ENCODE measurements at places on chromosomes 2 and 18. TPM values are rescaled to one million over a fixed set of nuclear protein-coding genes. Genes with fewer than 3 reads are reported as not detected.

DNA sequence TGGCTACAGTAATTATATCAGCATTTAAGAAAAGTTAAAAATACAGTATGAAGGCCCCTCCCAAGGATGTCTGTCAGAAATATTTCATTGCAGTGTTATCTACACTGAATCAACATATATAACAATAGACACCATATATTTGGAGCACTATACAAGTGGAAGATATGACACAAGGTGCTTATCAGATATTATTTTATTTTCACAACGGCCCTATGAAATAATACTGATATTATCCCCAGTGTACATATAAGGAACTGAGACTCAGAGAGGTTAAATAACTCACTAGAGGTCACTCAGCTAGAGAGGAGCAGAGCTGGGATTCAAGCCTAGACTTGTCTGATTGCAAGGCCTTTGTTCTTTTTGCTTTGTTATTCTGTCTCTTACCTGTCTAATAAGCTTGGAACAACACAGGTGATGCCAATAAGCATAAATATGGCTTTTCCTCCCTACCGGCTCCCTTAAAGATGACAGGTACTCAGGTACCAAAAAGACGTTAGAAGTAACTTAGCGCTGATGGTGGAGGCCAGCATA lies 4.7 kb upstream of the SLC40A1 start:
- DNase-seq = no peak

DNA sequence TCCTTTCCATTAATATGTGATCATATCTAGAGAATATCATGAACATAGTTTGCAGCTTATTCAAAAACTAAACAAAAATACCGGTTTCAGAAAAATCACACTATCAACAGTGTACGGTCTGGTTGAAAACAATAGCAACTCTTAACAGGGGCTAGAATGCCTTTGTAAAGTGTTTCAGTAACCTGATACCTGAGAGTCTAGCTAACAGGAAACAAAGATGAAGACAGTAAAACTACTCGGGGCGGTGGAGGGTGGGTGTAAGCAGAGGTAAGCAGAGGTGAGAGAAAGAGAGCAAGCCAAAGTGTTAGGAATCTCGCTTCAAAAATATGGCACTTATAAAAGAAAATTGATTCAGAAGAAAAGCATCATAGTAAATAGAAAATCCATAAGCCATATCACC lies 109.0 kb upstream of the RGPD4 start:
- DNase-seq = no peak

DNA sequence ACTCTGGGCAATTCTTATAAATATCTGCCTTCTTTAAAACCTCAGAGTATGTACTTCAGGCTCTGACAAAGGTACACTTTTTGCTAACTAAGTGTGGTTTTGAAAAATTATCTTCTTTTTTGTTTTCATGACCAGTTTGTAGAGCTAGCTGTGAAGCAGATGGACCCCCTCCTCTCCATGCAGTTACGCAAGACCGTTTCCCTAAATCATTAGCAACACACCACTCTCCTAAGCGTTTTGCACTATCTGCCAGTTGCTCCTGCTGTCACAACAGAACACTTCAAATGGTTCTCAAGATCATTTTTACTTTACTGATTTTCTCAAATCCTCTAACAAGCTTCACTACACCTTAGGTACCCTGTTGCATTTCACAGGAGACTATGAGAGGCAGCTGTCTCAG lies 53.3 kb downstream of the GULP1 start:
- DNase-seq = no peak

Gene RASGRP3
- 14.9 TPM for total RNA-seq

All from pancreas (tissue), 10 donors.